Cardiac muscle cell (in vitro differentiated cells and primary cell): ENCODE measurements at places on chromosomes 1 and 21. TPM values are rescaled to one million over a fixed set of nuclear protein-coding genes. Genes with fewer than 3 reads are reported as not detected.

Gene NBPF6
- total RNA-seq, result not detected in 2 replicates

Gene RAB25
- total RNA-seq, result 1.6 and 3.1 TPM in 2 replicates

Gene GPR25
- 0.12 TPM in 1 of 2 replicates, not detected in the other for total RNA-seq

Gene FYB2
- 0.14 and 0.48 TPM in 2 replicates for total RNA-seq

Gene SYNC
- 2.5 and 4.5 TPM in 2 replicates for total RNA-seq

Gene UBL4B
- 0.09 TPM in 1 of 2 replicates, not detected in the other for total RNA-seq

Gene CNR2
- total RNA-seq, result not detected in 2 replicates

- no peak for DNase-seq
Observed at GRCh38 chr1:234494049-234494448, 15.1 kb upstream of the TARBP1 start.

GRCh38 chr1:28512058-28512611 lies 6.3 kb downstream of the RCC1 start:
- DNase-seq, result no peak

- peak; percentile 60 for DNase-seq
Observed at GRCh38 chr1:11967028-11967547, 13.2 kb upstream of the MFN2 start.

DNA sequence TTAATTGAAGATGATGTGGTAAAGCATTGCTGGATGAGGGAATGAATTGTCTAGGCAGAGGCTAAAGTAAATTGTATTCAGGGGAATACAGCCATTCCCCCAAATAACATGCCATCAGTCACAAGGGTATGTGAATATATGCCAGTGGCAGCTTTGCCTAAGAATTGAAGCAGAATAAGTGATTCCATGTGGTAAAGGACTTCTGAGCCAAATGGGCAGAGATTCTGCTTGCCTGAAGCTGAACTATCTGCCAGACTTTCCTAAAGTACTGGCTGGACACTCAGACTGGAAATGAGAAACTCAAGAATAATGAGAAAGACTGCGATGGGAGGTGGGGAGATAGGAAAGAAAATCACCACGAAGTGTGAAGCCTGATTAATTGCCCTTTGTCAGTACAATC lies 2.4 kb downstream of the LIX1L start:
- peak; percentile 24 for DNase-seq

GRCh38 chr1:116194568-116194967 lies 83.4 kb downstream of the MAB21L3 start:
- DNase-seq, result no peak

DNA sequence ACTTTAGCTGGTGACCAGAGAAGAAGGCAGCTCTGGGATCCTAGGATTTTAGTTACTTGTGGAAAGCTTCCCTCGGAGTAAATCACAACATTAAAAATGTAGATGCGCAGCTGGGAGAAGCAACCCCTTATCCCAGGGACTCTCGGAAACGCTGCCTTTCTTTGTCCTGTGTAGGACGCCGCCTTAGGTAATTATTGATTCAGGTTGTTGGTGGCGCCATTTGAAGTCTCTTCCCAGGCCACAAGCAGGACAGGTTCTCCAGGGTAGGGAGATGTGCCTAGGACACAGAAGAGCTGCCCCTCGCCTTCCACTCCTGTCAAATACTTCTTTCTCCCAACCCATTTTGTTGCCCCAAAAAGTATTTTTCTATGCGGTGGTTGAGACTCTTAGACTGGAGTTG lies 10.3 kb downstream of the SLC37A1 start:
- DNase-seq, result no peak

- DNase-seq, result no peak
Observed at GRCh38 chr1:12285496-12286143, 55.8 kb downstream of the VPS13D start.

DNA sequence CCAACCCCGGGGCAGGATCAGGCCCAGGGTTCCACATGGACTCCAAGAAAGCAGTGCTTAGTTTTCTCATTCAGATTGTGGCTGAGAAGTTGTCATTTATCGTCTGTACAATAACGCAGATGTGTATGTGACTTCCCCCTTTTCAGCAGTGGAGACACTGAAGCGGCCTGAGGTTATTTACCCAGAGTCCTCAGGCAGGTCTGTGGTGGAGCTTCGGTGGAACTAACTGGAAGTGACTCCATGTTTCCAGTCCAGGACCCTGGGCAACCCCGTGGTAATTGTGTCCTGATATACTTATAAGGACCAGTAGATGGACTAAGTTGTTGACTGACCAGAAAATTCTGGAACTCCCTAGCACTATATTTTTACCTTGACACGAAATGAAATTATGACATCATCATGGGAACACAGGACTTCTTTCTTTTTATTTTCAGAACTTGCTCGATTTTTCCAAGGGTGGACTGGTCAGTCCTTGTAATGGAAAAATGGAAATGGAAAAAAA lies 1.0 kb upstream of the IER5 start:
- DNase-seq, result no peak

- no peak for DNase-seq
Observed at GRCh38 chr1:91200675-91201074, 178.8 kb upstream of the ZNF644 start.

GRCh38 chr1:29845910-29846309 lies 609.6 kb downstream of the PTPRU start:
- no peak for DNase-seq

DNA sequence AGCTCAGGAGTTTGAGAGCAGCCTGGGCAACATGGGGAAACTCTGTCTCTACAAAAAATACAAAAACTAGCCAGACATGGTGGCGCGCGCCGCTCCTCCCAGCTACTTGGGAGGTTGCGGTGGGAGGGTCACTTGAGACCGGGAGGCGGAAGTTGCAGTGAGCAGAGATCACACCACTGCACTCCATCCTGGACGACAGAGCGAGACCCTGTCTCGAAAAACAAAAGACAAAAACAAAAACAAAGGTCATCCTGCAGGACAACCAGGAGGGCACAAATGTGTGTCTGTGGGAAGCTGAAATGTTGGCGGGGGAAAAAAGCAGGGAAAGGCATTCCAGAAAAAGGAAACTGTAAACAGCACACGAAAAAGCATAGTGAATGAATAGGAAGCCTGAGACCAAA lies 104.1 kb upstream of the HNRNPU start:
- no peak for DNase-seq

GRCh38 chr1:31029026-31029425 lies 36.5 kb downstream of the PUM1 start:
- no peak for DNase-seq

GRCh38 chr1:222225316-222225691 lies 322.6 kb downstream of the HHIPL2 start:
- DNase-seq, result no peak

- DNase-seq, result no peak
Observed at GRCh38 chr1:219086956-219087469, 86.7 kb upstream of the LYPLAL1 start.

GRCh38 chr1:156775799-156776198 lies 8.5 kb downstream of the PRCC start:
- DNase-seq, result no peak
